ENCODE measurements at places on chromosomes 5 and 9. TPM values are rescaled to one million over a fixed set of nuclear protein-coding genes. Genes with fewer than 3 reads are reported as not detected.

Gene IFNA2
- total RNA-seq: not detected

Gene CNOT8
- 26.1 TPM for total RNA-seq

Gene CCIN
- 0.17 TPM for total RNA-seq

- no peak for DNase-seq
These were observed 60.0 kb downstream of the OLFM1 start for GRCh38 chr9:135147474-135147805.

DNA sequence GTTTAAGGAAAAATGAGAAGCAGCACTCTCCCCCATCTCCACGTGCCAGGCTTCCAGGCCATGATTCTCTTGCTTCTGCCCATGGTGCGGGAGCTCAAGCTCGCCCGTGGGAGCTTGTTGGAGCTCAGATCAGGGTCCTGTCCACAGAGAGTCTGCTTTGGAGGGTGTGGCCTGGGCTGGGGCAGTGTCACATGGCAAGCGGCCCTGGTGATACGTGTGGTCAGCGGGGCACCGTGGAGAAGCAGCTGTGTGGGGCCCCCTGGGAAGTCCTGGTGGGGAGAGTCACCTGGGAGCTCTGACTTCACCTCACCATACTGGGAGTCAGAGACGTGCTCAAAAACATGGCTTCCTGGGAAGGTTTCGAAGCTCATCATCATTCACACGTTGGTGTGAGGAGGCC, 275.3 kb downstream of the GADD45G start:
- DNase-seq: no peak

- DNase-seq: no peak
These were observed 32.1 kb downstream of the SEMA4D start for GRCh38 chr9:89465726-89466308.
